ENCODE measurements at places on chromosomes 16 and 17. TPM values are rescaled to one million over a fixed set of nuclear protein-coding genes. Genes with fewer than 3 reads are reported as not detected.
A peak's percentile ranks its signal among the peaks of the same experiment; 100 is the strongest.

The DNASE1L2 gene
- 0.87 TPM for total RNA-seq

The WNT9B gene
- total RNA-seq, result not detected

GRCh38 chr17:51365090-51365489, 104.7 kb downstream of the UTP18 start:
- peak overlapping the region; percentile 42 for H3K27ac ChIP-seq
- peaks cover 2% of the 10 kb centered on the region for H3K36me3 ChIP-seq

DNA sequence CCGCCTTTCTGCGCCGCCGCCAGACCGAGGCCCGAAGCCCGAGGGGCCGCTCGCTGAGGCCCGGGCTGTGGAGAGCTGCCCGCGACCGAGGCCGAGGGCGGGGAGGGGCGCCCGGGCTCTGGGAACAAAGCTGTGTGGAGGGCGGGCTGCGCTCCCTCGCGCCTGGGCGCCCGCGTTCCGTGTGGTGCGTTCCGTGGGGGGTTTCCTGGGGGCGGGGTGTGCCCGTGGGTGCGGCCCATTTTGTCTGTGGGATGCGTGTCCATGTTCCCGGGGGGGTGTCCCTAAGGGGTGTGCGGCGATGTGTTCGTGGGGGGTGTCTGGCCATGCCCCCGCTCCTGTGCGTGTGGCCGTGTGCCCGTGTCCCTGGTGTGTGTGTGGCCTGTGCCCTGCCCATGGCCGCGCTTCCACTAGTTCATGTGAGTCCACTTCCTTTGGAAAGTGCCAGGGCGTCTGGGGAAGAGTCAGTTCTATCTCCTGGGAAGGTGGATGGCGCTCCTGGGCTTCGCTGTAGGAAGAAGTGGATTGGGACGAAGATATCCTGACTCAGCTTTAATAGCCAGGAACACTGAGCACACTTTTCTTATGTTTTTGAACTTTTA, 520 bp downstream of the JPT2 start:
- no peaks in the 10 kb centered on the region for H3K27me3 ChIP-seq
- peak; percentile 47 for DNase-seq
- H3K27ac ChIP-seq, result peak overlapping the region; percentile 84

DNA sequence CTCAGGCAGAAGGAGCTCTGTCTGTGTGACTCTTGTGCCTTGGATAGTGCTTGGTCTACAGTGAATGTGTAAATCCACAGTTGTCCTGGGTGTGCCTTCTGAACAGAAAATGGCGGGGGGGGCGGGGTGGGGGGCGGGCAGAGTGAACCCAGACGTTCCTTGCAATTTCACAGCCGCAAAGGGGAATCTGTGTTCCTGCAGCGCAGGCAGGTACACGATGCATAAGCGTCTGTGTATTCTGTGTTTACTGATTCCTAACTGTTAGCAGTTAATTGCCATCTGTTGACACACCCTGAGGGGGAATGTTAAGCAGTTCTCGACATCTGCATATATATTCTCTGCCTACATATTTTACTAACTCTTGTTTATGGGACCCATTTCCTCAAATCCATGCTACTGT, 123.5 kb upstream of the ZFHX3 start:
- H3K4me1 ChIP-seq, result peaks cover 4% of the 10 kb centered on the region
- DNase-seq, result no peak
- peaks cover under 1% of the 10 kb centered on the region for H3K27me3 ChIP-seq

DNA sequence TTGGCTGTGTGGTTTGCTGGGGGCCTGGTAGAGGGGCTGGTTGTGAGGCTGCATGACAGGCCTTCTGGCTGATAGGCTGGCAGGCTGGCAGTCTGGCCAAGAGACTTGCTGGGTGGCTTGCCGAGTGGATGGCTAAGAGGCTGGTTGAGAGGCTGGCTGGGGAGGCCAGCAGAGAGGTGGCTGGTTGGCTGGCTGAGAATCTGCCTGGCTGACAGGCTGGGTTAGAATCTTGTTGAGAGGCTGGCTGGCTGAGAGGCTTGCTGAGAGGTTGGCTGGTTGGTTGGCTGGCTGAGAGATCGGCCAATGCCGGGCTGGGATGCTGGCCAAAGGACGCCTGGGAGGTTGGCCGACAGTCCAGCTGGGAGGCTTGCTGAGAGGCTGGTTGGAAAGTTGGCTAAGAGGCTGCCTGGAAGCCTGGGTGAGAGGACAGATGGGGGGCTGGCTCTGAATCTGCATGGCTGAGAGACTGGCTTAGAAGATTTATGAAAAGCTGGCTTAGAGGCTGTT, 35.9 kb upstream of the ACSM2B start:
- no peaks in the 10 kb centered on the region for H3K4me1 ChIP-seq
- H3K27me3 ChIP-seq, result peaks cover 35% of the 10 kb centered on the region
- no peak overlapping the region for H3K27ac ChIP-seq
- no peak for DNase-seq
- H3K4me3 ChIP-seq, result no peak overlapping the region
- no peaks in the 10 kb centered on the region for H3K36me3 ChIP-seq

DNA sequence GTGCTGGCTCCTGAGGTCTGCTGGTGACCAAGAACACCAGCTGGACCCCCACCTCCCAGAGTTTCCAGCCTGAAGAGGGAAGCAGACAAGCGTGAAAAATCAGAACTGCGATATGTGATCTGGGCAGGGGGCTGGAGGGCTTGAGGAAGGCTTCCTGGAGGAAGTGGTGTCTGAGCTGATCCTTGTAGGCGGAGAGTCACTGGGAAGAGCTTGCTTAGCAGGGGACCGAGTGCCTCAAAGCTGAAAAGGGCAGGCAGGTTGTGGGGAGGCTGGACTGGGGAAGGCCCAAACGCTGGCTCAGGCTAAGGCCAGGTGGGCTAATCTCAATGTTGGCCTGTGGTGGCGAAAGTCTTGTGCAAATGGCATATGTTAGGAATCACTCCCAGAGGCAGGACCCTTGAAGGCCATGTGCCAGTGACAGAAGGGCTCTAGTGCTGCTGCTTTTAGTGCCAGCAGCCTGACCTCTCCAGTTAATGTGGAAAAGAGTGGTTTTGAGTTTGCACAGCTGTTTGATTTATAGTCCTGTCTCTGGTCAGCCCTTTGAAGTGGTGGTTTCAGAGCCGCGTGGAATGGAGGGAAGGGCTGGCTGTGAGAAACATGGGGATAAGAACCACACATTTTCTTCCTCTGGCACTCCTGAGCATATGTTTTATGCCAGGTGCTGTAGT, 85.3 kb upstream of the LGALS9 start:
- H3K36me3 ChIP-seq, result peaks cover 10% of the 10 kb centered on the region
- peaks cover 60% of the 10 kb centered on the region for H3K4me1 ChIP-seq
- peak overlapping the region; percentile 42 for H3K4me3 ChIP-seq
- H3K27me3 ChIP-seq, result peaks cover 4% of the 10 kb centered on the region
- no peak for DNase-seq

The GAS7 gene
- total RNA-seq, result 0.76 TPM
